ENCODE measurements at places on chromosomes 3 and 15. TPM values are rescaled to one million over a fixed set of nuclear protein-coding genes. Genes with fewer than 3 reads are reported as not detected.

DNA sequence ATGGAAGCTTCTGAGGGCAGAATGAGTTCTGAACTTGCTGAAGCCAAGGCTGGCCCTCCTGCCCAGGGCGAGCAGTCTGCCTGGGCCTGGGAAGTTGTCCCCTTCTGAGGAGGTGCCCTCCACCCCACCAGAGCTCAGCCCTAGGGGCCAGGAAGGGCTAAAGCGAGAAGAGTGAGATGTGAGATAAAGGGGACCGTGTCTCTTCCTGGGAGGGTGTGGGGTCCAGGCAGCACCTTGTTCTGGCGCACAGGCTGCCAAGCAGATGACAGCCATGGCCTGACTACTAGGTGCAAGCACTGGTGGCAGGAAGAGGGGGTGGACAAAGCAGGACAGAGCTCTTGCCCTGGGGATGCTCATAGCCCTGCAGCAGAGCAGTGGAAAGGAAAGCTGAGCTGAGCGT is 3.7 kb downstream of the PAK6 start:
- DNase-seq = no peak

- DNase-seq = no peak
Measured at GRCh38 chr3:13590841-13591520, 42.1 kb downstream of the FBLN2 start.

DNA sequence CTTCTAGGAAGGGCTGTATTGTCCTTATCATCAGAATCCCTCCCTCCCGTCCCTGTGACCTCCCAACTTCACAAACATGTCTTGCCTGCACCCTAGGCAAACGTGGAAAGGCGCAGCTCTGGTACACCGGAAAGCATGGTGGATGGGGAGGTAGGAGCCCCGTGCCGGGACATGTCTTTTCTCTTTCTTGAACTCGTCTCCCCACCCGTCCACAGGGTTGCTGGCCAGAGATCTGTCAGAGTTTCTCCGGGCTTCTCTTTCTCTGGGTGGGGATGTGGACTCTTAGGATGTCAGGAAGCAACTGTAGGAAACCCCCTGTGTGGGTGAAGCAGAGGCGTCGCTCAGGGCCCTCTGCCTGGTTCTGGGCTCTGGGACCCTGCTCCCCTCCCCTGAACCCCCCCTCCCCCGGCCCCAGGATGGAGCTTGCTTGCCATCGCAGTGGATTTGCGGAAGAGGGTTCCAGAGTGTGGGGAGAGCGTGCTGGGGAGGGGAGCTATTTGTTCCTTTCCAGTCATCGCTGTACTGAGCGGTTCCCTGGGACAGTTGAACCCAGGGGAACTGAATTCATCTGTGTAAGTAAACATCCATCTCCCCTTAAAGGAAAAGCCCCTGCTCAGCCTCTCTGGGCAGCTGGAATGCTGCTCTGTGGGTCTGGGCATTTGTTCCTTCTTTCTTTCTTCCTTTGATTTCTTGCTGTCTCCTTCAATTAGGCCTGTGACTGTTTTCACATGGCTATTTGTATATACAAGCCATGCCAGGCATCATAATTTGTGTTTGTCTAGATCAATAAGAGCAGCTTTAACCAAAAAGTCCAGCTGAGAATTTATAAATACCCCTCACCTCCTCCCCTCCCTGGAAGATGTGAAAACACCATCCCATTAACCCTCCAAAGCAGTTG is 72.8 kb downstream of the SMAD3 start:
- DNase-seq = no peak

GRCh38 chr15:86620641-86621349 is 541.1 kb downstream of the AGBL1 start:
- no peak for DNase-seq

- DNase-seq = no peak
Measured at GRCh38 chr15:37880009-37880834, 54.2 kb upstream of the TMCO5A start.

DNA sequence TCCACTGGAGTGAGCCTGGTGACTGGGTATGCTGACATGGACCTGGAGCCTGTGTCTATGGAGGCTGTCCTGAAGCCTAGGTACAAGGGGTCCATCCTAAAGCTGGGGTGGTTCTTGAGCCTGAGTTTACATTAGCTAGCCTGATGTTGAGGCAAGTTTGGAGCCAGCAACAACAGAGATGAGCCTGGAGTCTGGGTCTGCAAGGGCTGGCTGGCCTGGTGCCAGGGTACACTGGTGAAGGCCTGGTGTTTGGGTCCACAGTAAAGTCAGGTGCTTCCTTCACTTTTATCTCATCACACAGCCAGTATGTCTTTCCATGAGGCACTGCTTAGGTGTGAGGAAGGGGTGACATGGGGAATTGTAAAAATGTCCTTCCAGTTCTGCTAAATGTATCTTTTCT is 49.5 kb downstream of the TP63 start:
- DNase-seq = no peak

GRCh38 chr15:82540984-82541431 is 751 bp upstream of the RPS17 start:
- no peak for DNase-seq

DNA sequence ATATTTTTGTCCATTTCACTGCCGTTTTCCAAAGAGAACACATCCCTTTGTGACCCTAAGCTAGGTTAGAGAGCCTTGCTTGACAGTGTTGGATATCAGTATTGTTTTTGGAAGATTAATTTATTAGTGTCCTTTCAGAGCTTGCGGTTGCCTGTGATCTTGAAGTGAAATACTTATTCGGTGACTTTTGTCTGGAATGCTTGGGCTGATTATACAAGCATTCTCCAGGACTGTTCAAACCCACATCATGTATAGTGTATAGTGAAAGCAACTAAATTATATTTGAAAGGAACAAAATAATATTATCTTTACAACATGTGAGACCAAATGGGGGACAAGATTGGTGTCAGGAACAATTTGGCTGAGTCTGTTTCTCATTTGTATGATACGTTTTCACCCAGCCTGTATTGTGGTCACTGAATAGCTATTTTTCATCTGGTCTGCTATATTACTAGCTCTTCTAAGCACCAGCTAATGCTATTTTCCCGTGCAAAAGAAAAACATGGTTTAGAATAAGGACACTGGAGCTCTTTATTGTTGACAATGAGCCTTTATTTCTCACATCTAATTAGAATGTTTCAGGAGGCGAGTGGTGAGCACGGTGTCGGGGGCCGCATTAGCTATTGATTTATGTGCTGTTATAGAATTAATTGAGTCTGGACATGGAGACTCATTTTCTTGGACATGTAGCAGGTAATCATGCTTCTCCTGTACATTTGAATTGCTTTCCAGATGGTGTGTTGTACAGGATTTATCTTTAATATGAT is 158.1 kb downstream of the APBA2 start:
- DNase-seq = no peak

GRCh38 chr3:47515100-47515499 is 1.6 kb upstream of the ELP6 start:
- DNase-seq = no peak

DNA sequence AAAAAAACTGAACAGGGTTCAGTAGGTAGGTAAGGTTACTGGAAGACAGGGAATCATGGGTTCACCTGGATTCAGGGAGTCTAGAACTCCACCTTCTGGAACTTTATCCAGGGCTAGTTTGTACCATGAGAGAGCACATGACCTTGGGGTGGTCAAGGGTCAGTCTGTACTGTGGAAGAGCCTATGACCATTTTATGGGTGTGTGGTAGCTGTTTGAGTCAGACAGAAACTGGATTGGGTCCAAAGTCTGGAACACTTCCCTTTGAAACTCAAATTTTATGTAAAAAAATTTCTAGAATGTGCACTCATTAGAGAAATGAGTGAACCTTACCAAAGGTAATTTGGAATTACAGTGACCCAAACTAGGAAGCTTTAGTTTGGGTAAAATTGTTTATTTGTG is 486.0 kb upstream of the AGTR1 start:
- DNase-seq = no peak

- DNase-seq = peak; percentile 80
Measured at GRCh38 chr3:133384331-133385027, 15.4 kb upstream of the BFSP2 start.

DNA sequence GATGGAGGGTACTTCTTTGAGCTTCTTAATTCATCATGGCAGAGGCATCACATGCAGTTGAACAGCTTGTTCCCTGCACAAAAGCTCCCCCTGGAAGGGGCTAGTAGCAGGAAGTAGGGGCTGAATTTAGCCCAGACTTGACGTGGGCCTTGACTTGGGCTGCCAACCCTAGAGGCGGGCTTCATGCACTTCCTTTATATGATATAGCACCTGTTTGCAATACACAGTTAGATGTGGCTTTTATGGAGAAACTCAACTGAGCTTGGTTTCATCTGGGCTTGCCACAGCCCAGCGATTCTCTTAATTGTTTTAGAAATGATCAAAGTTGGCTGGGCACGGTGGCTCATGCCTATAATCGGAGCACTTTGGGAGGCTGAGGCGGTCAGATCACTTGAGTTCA is 33.7 kb upstream of the ADGRG7 start:
- DNase-seq = no peak

GRCh38 chr3:32630266-32630665 is 54.7 kb upstream of the CNOT10 start:
- no peak for DNase-seq

- DNase-seq = no peak
Measured at GRCh38 chr3:144770915-144771351, 799.3 kb downstream of the DIPK2A start.

- peak; percentile 86 for DNase-seq
Measured at GRCh38 chr3:187738331-187739093, 6.8 kb downstream of the BCL6 start.

The GOLGA6B gene
- not detected for total RNA-seq

The MRPL47 gene
- total RNA-seq = 81.4 TPM

The TUSC7 gene
- total RNA-seq = not detected

The CPLX3 gene
- total RNA-seq = not detected

The CPOX gene
- total RNA-seq = 27.0 TPM

The VEPH1 gene
- 18.3 TPM for total RNA-seq

The SLC30A4 gene
- not detected for total RNA-seq

The DAPK2 gene
- total RNA-seq = 2.9 TPM

The USP50 gene
- not detected for total RNA-seq

The PYGO1 gene
- 1.1 TPM for total RNA-seq

The NAA80 gene
- total RNA-seq = 10.1 TPM

The HIGD2B gene
- total RNA-seq = not detected
